Suppressor macrophage (primary cell): ENCODE measurements at places on chromosomes 6 and 20.

DNA sequence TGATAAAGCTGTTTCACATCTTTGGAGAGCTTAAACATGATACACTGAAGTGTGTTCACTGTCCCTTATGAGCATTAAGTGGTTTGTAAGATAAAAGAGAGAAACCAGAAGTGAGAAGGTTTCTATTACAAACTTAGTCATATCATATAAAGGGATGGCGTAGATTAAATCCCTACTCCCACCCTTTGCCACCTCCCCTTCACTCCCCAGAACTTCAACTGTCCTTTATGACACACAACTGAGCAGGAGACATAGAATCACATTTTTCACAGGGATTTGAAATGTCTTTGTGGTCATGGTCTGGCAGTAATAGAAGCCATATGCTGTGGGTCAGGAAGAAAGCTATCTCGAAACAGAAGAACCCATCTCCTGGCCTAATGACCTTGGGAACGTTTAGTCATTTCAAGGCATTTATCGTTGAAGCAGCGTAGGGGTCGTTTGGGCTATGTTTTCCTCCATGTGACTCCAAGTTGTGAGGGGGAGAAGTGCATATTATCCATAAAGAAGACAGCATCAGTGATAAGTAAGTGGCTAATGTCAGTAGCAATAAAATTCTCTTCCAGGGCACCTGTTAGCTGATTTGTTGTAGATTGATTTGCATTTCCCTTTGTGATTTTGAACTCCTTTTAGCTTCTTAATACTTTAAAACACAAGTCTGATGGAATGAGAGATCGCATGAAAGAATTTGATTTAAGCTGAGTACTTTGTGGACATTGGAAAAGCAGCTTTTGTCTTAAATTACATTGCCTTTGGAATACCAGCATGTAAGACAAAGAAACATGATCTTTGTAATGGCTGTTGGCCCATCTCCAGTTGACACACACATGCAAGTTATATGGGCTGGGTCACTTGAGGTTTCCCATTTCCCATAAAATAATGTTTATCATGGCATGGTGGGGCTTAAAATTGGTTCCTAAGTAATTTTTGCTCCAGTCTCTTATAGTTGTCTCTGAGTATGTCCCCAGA is 501.5 kb upstream of the FLRT3 start:
- no peak for DNase-seq

DNA sequence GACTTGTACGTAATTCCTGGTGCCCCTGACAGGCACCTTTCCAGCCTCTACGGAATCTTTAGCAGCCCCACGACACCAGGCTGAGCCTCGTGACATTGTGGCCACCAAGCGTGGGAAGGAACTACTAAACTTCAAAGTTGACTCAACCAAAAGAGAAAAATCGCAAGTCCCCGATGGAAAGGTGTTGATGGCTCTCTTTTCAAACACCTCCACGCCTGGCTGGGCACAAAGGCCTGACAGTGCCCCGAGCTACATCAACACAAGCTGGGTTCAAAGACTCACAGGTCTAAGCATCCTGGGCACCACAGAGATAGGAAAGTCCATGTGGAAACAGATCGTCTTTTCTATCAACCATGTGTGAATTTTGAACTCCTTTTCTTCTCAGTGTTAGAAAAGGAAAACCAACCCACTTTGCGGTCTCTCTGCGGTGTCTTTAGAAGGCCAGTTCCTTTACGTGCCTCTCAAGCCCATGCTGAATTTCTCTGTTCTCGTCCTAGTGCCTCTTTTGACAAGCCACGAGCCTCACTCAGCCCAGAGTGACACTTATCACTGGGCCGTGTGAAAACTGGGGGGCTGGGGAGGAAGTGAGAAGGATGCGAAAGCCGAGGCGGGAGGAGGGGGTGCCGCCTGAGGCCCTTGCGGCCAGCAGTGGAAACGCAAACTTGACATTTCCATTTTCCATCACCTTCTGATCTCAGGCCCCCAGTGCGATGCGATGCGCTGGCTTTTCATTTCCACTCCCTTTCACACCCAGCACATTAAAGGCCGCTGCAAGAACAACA is 59.4 kb downstream of the GFOD1 start:
- DNase-seq: peak; percentile 69

- no peak for DNase-seq
Observed at GRCh38 chr6:168232989-168233874, 86.3 kb downstream of the DACT2 start.

DNA sequence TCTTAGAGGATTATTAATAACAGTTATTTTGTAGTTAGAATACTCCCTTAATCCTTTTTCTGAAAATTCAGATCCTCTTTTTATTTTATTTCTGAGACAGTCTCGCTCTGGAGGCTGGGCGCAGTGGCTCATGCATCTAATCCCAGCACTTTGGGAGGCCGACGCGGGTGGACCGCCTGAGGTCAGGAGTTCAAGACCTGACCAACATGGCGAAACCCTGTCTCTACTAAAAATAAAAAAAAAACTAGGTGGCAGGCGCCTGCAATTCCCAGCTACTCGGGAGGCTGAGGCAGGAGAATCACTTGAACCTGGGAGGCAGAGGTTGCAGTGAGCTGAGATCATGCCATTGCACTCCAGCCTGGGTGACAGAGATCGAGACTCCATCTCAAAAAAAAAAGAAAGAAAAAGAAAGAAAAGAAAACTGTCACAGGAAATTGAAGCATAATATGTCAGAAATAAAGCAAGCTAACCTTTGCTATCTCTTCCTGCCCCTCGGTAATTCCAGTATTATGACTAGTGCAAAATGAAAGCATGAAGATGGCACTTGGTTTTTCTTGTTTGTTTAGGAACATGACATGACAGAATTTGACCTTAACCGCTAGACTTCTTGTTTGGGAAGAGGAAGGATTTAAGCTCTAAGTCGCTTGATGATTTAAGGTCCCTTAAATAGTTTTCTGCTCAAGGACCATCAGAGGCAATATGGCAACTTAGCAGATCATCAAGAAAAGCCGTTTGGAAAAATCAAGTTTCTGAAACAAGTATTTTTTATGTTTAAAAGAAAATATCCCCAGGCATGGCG is 1.8 kb upstream of the RBM39 start:
- DNase-seq: peak; percentile 84

DNA sequence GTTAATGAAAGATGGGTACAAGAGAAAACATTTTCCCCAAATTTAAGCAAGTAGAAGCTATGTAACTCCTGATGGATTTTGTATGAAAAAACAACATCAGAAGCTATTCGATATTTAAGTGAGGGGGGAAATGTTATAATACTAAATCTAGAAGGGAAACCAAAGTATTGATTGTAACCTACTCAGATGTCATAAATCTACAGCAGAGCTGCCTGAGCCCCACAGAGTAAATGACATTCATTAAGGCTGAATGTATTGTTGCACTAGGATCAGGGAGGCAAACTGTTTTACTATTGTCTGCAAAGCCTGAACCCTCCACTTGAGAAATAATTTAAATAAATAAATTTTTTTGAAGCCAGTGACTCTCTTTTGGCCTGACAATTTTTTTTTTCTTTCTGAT is 19.3 kb downstream of the ANKRD6 start:
- no peak for DNase-seq
